ENCODE measurements at places on chromosomes 13 and 19.

GRCh38 chr19:39083599-39083982 lies 577 bp upstream of the ACP7 start:
- no peak for DNase-seq

DNA sequence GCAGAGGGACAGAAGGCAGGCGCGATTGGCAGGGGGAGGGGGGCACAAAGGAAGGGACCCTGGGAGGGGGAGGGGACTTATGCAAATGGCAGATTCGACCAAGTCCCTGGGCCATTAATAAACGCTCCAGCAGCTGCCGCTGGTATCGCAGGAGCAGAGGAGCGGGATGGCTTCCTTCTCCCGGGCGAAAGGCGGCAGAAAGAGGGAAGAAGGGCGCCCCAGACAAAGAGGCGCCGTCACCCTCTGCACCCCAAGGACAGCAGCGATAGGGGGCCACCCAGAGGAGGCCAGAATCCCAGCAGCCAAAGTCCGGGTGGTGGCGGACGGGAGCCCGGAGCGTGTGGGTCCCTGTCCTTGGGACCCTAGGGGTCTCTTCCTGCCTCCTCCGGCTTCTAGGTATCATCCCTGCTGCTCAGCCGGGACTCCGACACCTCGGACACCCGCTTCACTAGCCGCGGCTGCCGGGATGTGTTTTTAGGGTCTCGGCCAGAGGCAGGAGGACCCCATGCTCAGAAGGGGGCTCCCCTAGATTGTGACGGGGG lies 1.9 kb downstream of the PTPRS start:
- no peak for DNase-seq

- DNase-seq = no peak
Measured at GRCh38 chr19:19120308-19121231, 17.7 kb downstream of the TMEM161A start.

DNA sequence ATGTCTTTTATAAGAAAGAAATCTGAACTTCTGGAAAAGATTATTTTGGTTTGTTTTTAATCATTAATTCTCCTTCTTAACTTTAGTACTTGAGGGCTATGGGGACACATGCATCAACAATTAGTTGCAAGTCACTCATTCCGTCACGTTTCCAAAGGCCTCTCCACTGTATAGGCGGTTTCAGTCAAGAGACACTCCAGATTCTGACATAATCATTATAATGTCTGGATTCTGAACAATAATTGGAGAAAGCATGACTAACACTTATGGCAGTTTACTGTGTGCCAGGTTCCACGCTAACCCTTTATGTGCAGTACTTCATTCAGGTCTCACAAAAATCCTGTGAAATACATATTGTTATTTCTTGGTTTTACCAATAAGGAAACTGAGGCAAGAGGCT lies 71.9 kb downstream of the TNFRSF19 start:
- DNase-seq = no peak

GRCh38 chr13:84885868-84886267 lies 913.4 kb downstream of the SLITRK6 start:
- no peak for DNase-seq

DNA sequence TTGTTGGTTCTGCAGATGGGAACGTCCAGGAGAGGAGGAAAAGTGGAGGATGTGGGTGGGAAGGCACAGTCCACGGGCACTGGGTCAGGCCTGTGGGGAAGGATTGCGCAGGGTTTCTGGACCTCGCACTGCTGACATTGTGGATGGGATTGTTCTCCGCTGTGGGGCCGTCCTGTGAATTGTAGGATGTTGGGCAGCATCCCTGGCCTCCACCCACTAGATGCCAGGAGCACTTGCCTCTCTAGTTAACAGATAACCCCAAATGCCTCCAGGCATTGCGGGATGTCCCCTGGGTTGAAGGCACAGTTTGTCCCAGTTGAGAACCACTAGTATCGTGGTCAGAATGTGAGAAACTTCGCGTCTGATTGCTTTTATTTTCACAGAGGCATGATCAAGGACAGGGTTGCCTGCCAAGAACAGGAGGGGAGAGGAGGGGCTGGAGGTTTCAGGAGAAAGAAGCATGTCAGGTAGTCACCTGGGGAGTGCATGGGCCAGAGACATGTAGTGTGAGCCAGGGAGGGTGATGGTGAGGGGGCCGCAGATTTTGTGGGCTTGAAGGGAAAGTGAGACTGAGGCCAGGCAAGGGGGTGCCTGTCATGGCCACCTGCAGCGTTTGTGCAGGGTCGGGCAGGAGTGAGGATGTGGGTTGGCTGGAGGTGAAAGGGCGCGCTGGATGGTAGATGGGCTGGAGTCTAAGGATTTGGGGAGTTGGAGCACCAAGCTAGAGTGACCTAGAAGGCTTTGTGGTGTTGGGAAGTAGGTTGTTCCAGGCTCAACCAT lies 3.2 kb downstream of the ZNF628 start:
- DNase-seq = no peak

DNA sequence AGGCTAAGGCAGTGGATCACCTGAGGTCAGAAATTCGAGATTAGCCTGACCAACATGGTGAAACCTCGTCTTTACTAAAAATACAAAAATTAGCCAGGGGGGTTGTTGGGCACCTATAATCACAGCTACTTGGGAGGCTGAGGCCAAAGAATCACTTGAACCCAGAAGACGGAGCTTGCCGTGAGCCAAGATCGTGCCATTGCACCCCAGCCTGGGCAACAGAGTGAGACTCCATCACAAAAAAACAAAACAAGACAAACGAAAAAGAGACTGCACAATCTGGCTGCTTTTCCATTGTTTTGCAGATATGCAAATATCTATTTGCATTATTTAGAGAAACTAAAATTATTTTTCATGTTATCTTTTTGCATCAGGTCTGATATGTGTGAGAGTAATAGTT lies 83.6 kb downstream of the ZNF486 start:
- DNase-seq = no peak

GRCh38 chr13:110486061-110486715 lies 75.3 kb downstream of the RAB20 start:
- DNase-seq = no peak

- DNase-seq = no peak
Measured at GRCh38 chr13:103386341-103386740, 320.1 kb upstream of the SLC10A2 start.

GRCh38 chr19:49423071-49423984 lies at the start of gene PTH2:
TSS of gene PTH2 (minus strand) at chr19:49423441. CDS start at chr19:49423339, 102 bp downstream.
- no peak for DNase-seq

DNA sequence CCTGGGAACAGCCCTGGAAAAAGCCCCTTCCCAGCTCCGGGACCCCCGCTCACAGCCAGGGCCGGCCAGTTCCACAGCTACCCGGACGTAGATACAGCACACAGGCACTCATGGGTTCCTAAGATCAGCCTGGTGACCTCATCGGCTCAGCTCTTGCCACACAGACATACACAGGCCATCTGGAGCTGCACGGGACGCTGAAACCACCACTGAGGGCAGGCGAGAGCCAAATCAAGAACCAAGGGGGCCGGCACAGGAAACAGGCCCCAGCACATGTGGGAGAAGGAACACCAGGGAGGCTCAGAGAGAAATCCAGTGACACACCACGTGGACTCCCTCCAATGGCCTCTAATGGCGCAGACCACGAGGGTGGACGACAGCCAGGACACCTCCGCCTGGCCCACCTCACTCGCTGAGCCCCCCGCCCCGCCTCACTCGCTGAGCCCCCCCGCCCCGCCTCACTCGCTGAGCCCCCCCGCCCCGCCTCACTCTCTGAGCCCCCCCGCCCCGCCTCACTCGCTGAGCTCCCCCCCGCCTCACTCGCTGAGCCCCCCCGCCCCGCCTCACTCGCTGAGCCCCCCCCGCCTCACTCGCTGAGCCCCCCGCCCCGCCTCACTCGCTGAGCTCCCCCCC lies 69.7 kb upstream of the C13orf46 start:
- DNase-seq = peak; percentile 43

- DNase-seq = no peak
Measured at GRCh38 chr13:76129305-76130000, 493.3 kb downstream of the LMO7 start.

DNA sequence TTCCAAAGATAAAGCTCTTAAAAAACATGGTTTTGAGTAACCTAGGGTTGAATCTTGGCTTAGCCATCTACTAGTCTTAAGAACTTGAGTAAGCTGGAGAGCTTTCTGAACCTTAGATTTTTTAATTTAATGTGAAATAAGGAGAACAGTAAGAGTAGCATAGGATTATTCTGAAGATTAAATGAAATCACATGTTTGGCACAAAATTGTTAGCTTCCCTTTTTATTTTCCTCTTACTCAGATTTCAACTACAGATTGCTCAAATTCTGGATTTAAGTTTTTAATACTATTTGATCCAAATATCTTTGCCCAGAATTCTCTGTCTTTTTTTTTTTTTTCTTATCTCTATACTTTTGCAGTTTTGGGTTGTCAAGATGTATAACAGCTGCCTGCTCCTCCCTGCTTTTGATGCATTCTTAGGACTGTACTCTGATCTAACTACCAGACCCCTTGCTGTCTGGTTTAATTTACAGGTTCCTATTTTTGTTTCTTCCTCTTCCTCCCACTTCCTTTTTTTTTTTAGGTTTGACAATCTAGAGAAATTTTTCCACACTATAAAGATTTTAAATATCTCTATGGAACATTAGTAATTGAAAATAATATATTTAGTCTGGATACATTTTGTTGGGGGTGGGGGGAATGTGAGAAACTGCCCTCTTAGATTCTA lies 12.3 kb downstream of the POMP start:
- no peak for DNase-seq

- no peak for DNase-seq
Measured at GRCh38 chr13:79786176-79786575, 305.2 kb downstream of the NDFIP2 start.

DNA sequence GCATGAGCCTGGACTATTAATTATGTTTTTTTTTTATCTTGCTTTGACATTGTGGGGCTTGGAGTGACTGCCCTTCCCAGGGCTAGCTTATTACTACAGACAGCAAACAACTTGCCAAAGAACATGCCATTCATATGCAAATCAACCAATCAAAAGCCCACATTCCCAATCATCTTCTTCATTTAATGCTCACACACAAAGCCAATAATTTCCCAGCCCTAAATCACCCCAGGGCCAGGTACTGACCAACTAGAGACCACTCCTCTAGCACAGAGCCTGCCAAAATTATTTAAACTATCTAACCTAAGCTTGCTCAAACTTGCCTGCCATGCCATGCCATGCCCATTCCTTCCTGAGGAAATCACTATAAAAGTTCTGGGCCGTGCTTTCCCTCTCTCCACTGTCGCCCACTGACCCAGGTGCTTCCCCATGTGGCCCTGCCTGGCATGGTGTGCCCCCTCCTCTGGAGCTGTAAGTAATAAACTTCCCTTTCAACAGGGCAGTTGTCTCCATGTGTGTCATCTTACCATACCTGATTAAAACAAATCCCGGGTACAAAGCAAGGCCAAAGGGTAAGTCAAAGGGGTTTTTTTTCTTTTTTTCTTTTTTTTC lies 15.7 kb downstream of the PBX4 start:
- DNase-seq = no peak

DNA sequence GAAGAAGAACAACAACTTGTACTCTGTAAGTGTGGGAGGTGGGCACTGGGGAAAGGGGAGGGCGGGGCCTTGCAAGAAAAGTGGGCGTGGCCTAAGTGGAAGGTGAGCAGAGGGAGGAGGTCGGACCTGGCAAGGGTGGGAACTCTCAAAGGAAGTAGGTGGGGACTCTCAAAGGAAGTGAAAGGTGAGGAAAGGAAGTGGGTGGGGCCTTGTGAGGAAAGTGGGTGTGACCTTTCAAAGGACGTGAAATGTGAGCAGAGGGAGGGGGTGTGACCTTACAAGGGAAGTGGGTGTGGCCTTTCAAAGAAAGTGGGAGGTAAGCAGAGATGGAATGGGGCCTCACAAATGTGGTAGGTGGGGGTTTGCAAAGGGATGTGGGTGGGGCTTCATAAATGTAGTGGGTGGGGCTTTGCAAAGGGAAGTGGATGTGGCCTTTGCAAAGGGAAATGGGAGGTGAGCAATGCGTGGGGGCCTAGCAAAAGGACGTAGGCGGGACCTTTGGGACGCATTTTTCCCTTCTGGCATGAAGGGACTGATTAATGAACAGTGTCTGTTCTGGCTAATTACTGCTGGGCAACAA lies 25.9 kb downstream of the ACSBG2 start:
- DNase-seq = peak; percentile 72

GRCh38 chr13:31697290-31697689 lies 42.0 kb upstream of the RXFP2 start:
- no peak for DNase-seq

GRCh38 chr13:28340272-28340793 lies 154.6 kb downstream of the FLT1 start:
- DNase-seq = no peak

DNA sequence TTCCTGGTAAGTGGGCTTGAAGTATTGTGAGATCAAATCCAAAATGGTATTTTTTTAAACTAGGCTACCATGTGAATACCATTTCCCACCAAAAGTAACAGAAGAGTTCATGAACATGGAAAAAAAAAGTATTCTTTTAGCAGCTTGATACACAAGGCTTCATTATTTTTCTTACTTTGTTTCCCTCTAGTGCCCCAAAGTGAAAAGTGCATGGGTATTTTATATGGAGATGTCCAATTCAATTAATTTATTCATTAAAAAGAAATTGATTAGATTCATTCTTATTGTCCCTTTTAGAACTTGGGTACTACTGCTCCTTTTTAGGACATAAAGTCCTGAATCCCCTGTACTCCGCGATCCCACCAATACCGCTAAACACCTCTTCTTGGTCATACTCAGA lies 28.6 kb upstream of the SCEL start:
- peak; percentile 11 for DNase-seq

- no peak for DNase-seq
Measured at GRCh38 chr19:54196536-54196935, 4.1 kb upstream of the RPS9 start.

GRCh38 chr13:98581971-98582702 lies 5.2 kb upstream of the STK24 start:
- DNase-seq = no peak

GRCh38 chr19:1455336-1456120 lies 5.6 kb downstream of the APC2 start:
- DNase-seq = peak; percentile 76

- DNase-seq = no peak
Measured at GRCh38 chr19:5041913-5042187, 72.9 kb downstream of the KDM4B start.

DNA sequence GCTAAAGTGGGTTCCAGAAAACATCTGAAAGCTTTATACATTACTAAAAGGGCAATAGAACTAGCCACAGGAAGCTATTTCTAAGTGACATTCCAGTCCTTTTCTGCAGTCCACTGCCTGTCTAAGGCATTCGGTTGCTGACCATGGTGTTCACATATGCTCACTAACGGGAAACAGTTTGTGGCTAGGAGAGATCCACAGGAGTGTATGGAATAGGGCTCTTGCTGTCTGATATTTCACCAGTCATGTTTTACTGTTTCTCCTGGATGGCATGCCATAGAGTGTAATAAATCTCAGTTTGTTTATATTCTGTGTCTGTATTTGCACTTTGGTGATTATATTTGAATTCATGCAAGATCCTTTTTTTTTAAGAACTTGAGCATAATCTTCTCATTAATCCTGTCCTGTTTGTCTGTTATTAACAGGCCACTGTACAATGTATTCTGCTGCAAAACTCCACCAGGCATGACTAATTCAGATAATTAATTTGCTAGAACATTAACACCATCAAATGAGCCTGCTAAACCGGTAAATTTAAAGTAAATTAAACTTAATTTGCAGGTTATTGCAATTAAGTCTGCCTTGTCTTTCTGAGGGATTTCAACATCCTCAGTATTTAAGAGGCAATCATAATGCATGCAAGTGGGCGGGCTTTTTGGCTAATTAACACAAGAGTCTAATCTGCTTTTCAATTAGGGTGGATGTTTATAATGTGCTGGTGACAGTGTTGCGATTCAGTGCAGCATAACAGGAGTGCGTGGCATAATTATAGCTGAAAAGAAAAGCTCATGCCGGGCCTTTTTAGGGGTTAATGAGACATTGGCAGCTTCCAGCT lies 201.3 kb downstream of the POU4F1 start:
- no peak for DNase-seq

- peak; percentile 36 for DNase-seq
Measured at GRCh38 chr19:47176627-47177090, 46.0 kb downstream of the SAE1 start.

Data from hematopoietic multipotent progenitor cell (in vitro differentiated cells).